ENCODE measurements at places on chromosomes 7 and 10.

DNA sequence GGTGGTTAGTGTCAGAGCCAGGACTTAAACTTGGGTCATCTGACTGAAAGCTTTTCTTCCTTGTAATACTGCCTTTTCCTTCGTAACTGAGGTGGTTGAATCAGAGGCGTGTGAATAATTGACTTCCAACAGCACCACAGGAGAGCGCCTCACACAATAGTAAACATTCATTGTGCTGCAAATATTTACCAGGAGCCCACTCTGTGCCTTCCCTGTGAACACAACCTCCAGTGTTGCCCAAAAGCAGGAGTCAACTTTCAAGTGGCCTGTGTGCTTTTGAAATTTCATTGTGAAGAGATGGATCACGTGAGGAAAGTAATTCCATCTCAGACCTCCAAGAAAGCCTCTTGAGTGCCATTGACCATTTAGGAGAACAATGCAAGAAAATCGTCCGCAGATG lies 60.2 kb downstream of the ADRA2A start:
- DNase-seq: no peak

- no peak for DNase-seq
Observed at GRCh38 chr10:110304394-110304779, 333 bp downstream of the SMNDC1 start.

GRCh38 chr7:73366127-73366526 lies 38.2 kb downstream of the FKBP6 start:
- no peak for DNase-seq

DNA sequence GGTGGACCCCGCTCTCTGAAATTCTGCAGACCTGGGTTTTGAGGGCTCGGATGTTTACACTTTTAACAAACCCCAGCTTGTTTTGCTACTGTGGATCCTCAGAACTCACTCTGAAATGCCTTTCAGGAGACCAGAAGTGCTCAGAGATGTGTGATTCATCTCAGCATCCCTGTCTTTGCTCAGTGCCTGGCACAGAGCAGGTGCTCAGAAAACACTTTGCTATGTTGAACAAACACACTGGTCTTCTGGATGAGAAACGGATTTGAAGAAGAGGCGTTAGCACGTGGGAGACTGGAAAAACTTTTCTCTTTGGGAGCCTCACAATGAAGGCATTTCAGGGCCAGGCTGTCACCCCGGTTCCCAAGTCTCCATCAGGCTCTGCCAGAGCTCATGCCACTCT lies 53.3 kb downstream of the SH3PXD2A start:
- no peak for DNase-seq

- no peak for DNase-seq
Observed at GRCh38 chr7:18798088-18798906, 302.7 kb downstream of the HDAC9 start.

DNA sequence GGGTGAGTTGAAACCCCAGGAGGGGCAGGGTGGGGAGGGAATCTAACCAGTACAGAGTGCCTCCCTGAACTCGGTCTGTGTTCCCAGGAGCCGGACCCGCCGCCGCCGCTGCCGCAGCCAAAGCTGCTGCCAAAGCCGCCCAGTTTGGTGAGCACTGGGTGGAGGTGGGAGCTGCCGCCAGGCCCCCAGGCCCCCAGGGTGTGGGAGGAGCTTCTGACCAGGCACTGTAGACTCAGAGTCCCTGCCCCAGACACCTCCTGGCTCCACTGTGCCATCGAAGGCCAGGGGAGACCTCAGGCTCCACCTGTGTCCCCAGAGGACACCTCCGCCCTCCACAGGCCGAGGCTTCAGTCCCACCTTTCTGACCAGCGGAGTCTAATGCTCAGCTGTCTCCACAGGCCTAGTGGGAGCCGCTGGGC lies 20.4 kb upstream of the LIMK1 start:
- no peak for DNase-seq

DNA sequence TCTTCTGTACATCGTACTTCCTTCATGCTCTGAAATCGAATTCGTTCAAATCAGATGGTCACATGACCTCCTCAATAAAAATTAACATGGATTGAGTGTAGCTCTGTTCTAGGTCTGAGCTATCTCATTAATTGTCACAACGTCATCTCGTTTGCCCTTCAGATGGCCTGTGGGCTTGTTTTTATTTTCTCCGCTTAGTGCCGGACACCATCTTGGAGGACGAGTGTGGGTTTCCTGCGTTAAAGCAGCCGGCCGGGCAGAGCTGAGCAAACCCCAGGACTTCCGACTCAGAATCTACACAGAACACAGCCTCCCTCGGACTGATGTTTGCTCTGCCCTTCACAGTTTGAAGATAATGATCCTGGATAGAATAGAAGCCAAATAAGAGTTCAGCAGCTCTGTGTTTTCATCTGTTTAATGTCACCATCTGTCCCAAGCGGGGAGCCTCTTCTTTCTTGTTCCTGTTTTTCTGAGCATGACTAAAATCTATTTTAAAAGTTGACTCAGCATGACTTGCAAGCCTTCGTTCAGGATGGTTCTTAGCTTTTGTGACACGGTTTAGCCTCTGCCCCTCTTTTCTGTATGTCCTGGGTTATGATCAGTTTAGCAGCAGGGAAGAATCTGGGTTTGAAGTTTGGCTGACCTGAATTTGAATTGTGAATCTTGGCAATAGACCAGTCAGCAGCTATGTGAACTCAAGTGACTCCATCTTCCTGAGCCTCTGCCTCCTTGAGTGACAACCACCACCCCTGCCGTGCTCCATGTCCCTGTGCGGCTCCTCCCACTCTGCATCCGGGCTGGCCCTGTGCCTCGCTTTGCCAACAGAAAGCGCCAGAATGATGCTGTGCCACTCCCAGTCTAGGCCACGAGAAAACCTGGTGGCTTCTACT lies 30.6 kb upstream of the GALNTL5 start:
- DNase-seq: no peak

DNA sequence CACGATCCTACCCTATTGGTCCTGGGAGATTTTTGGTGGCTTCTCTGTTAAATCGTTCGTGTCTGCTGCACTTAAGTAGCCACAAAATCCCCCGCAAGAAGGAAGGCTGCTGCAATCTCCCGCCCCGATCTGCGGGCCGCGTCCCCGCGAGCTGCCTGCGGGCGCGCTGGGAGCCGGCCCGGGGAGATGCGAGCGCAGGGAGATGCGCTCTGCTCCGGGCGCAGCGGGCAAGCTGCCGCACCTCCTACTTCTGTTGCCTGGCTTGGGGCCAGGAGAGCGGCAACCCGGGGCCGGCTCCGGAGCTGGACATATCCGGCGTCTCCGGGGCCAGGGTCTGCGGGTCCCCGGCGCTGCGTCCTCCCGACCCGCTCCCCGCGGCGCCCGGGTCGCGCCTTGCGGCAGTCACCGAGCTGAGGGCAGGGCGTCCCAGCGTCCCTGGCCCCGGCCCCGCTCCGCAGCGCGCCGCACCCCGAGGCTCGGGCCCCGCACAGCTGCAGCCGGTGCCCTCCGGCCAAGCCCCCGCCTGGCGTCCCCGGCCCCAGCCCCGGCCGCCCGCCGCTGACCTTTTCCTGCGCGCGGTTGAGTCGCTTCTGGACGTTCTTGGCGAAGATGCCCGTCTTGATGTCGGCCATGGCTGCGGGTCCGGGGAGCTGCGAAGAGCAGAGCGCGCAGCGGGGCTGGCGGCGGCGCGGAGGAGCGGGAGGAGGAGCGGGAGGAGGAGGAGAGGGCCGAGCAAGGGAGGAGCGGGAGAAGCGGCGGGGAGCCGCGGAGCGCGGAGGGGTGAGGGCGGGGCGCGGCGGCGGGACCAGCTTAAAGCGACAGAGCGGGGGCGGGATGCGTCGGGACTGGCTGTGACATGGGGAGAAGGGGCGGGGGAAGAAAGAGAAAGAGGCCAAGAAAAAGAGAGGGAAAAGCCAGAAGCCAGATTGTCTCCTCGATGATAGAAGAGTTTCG lies at the start of gene AMPH:
AMPH (minus strand) TSS at position 654 of the 954 bp plus-strand sequence; CDS start at position 632, 22 bp downstream.
- no peak for DNase-seq

DNA sequence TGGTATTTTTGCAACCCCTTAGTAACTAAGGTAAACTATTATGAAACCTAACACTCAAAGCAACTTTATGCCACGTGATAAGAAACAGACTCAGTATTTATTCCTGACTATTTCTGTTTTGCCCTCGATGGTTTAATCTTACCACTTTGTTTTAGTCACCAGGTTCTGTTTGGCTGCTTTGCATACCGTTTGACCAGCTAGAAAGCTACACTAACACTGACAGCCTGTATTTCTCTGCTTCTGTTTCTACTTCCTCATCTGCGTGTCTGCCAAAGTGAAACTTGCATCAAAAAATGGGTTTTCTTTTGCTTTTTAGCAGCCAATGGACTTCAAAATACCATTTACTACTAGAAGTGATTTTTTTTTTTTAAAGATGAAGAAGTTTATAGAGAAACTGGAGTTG lies 802.5 kb downstream of the GRM8 start:
- no peak for DNase-seq

GRCh38 chr10:11036424-11037011 lies 18.8 kb downstream of the CELF2 start:
- DNase-seq: no peak

- DNase-seq: no peak
Observed at GRCh38 chr7:121954803-121955202, 81.8 kb downstream of the PTPRZ1 start.

DNA sequence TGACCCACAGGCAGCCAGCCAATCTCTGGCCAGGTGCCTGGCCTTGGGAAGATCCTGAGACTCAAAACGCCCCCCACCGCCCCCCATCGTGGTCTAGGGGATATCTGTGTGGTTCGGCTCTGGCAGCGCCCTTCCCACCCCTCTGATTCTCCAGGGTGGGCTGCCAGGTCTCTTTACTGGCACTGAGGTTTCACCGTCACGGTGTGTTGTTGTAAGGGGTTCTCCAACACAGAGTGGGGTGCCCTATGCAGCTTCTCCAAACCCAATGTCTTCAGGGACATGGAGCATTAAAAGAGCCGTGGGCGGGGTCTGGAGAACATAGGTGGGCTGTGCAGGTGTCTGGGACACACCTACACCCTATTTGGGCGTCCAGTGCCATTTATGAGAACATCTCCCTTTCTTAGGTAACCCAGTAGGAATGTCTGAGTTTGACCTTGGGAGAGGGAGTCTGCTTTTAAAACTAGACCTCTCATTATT lies 1.5 kb downstream of the MAFK start:
- DNase-seq: no peak

GRCh38 chr10:77416311-77417135 lies 221.1 kb downstream of the KCNMA1 start:
- no peak for DNase-seq

DNA sequence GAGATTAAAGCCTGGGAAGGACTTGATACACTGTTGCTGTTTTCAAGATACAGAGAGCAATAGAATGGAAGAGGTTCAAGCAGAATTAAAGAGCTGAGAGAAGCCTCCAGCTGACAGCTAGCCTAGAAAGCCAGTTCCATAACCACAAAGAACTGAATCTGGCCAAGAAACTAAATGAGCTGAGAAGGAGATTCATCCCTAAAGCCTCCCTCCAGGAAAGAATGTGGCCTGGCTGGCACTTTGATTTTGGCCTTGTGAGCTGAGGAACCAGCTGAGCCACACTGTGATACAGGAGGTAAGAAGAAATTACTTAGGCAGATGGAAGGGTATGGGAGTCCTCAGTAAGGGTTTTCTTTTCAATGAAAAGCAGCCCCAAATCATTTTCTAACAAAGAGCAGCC lies 324.1 kb downstream of the PHF14 start:
- no peak for DNase-seq

DNA sequence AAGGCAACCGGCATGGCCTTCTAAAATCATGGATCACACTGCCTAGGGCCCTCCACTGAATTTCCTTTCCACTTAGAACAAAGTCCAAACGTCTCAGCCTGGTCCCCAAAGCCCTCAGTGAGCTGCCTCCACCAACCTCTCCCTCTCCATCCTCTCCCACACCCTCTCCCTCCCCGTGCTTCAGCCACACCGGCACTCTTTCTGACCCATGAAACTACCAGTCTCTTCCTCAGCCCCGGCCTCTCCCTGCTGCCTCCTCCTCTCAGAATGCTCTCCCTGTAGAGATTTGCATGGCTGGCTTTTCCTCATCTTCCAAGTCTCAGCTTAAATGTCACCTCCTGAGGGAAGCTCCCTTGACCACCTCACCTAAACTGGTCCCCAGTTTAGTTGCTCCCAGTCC lies 219.0 kb upstream of the ZMIZ1 start:
- DNase-seq: no peak

DNA sequence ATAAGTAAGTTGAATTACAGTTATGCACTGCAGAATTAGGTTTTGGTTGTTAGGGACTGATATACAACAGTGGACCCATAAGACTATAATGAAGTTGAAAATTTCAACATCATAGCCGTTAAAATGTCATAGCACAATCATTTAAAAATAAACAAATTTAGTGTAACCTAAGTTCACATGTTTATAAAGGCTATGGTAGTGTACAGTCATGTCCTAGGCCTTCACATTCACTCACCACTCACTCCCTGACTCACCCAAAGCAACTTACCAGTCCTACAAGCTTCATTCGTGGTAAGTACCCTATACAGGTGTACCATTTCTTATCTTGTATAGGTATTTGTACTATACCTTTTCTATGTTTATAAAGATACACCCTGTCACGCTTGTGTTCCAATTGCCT lies 113.7 kb downstream of the RAB11FIP2 start:
- no peak for DNase-seq

DNA sequence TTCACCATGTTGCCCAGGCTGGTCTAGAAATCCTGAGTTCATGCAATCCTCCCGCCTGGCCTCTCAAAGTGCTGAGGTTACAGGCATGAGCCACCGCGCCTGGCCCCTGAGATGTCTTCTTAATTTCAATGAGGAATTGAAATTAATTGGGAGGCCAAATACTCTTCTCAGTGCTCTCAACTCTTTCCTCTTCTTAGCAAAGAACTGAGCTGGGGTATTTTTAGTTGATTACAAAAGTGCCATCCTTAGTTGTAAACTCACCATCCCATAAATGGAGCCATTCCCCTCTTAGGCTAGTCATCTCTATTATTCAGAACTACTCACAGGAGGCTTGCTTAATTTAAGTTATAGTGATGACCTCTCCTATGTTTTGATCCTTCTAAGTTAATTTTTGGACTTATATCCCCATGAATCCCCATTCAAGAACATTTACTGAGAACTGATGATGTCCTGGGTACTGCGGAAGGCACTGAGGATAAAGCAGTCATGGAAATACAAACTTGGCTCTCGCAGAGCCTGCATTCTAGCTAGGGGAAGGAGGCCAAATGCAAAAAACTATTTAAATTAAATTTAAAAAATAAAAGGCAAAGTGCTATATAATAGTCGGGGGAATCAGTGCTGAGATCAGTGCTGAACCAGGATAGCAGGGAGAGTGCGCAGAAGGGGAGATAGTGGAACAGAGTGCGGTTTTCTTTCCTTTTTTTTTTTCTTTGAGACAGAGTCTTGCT lies 145.3 kb downstream of the SFMBT2 start:
- DNase-seq: no peak

DNA sequence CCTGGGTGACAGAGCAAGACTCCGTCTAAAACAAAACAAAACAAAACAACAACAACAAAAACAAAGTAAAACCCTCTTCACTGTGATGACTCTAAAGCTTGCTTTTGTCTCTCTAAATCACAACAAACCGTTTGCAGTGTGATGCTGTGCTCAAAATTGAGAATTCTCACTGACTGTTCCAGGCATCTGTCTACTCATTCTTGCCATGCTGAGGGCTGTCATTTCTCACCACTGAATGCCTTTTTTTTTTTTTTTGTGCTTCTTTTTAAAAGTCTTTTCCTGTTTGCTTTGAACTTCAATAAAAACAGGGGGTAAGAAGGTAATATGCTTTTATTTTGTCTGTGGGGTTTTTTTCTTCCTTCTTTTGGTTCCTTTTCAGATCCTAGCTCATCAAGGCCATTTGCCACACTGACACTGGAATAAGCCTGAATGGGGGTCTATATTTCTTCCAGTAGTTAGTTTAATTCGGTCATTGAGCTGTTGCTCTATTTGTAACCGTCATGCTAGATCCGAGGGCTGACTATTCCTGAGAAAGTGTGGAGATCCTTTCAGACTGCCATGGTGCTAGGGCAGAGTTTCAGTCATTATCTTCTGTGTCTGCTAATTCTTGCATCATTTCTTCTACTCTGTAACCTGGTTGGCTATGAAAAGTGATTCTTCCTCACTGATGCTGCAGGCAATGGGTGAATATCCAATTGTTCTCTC lies 10.6 kb downstream of the FAS start:
- no peak for DNase-seq
